GM23248 (cell line): ENCODE measurements at places on chromosomes 5 and 9. TPM values are rescaled to one million over a fixed set of nuclear protein-coding genes. Genes with fewer than 3 reads are reported as not detected.

ADAMTS16 gene
- 0.11 and 0.65 TPM in 2 replicates for polyA plus RNA-seq

DNA sequence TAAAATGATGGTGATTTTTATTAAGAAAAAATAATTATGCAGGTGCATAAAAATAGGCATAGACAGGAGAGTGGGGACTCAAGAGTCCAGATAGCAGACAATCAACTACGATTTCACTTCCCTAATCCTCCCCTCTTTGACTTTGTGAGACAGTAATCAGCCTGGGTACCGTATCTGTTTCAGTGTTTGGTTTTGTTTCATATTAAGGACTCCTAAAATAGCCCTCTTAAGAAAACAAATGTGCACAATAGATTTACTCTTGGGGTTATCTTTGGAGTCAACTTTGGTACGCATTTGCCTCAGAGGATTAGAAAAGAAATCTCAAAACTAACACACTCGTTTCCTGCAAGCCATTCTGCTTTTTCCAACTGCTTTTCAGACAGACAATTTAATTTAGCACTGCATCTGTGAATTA is 96.3 kb downstream of the ZNF608 start:
- H3K4me1 ChIP-seq = peaks cover 33% of the 10 kb centered on the region
- DNase-seq = no peak
- no peaks in the 10 kb centered on the region for H3K27me3 ChIP-seq
- no peak overlapping the region for H3K4me3 ChIP-seq
- H3K27ac ChIP-seq = no peak overlapping the region
- no peaks in the 10 kb centered on the region for H3K36me3 ChIP-seq

DNA sequence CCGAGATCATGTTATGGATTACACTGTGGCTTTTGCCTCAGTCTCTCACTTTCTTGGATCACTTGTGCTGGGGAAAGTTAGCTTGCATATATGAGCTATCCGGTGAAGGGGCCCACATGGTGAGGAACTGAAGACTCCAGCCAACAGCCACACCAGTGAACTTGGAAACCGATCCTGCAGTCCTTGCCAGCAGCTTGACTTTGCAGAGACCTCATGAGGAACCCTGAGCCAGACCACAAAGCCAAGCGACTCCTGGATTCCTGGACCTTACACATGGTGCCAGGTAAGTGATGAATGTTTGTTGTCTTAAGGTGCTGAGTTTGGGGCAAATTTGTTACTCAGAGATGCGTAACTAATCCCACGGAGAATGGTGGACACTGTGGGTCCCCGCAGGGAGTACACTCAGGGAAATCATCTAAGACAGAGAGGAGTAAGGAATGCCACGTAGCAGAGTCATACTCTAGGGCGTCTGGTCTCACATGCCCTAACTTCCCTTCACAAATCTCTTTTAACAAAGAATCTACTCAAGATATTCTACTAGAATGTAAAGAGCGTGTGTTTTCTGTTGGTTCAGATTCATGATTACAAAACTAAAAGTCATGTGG is 76.5 kb upstream of the PJA2 start:
- peaks cover 20% of the 10 kb centered on the region for H3K27me3 ChIP-seq
- no peak overlapping the region for H3K27ac ChIP-seq
- H3K36me3 ChIP-seq = no peaks in the 10 kb centered on the region
- no peak overlapping the region for H3K4me3 ChIP-seq
- H3K4me1 ChIP-seq = no peaks in the 10 kb centered on the region

DNA sequence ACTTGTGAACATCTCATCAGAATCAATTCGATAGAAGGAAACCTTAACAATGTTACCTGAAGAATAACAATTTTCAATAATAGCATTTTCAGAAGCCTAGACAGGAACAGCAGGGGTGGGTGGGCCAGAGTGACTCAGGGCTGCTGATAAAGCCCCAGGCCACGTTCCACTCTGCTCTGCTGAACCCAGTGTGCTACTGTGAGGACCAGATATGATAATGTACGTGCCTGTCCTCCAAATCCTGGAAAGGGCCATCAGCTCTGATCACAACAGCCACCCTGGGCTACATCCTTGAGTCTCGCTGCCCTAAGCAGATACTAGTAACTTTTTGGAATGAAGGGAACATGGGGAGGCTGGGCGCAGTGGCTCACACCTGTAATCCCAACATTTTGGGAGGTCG is 91.3 kb downstream of the PRRT1B start:
- peak overlapping the region; percentile 68 for H3K27ac ChIP-seq
- H3K4me1 ChIP-seq = peaks cover 26% of the 10 kb centered on the region
- H3K36me3 ChIP-seq = no peaks in the 10 kb centered on the region
- H3K27me3 ChIP-seq = no peaks in the 10 kb centered on the region
- no peak overlapping the region for H3K4me3 ChIP-seq

INSL4 gene
- polyA plus RNA-seq = not detected in 2 replicates

PRDM9 gene
- polyA plus RNA-seq = not detected in 2 replicates

SNCB gene
- not detected in 2 replicates for polyA plus RNA-seq

DNA sequence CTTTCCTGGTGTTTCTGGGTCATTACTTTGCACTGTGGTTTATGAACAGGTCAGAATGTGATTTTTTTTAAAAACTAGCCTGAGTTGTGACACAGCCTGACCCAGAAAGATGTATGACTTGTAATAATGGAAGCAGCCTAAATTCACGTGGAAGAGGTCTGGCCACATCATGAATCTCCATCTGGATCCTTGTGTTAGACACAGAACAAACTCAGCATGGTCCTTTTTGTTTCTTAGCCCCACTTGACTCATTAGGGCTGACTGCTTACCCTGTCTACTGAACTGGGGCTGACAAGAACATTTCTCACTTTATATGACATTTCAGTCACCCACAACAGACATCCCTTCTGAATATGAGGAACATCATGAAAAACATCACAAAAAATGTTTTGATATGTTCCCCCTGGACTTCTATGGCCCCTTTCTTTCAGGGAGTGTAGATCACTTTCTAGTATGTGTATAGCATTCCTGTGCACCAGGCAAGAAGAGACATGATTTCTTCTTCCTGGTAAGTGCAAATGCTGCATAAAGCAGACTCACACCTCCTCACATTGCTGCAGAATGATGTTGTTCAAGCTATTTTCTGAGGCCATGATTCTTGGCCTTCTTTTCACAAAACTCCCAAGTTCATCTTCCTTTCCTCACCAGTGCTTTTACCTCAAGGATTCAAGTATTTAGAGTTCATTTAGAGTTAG is 52.3 kb downstream of the ZNF622 start:
- H3K4me1 ChIP-seq = peaks cover 29% of the 10 kb centered on the region
- no peak overlapping the region for H3K27ac ChIP-seq
- no peaks in the 10 kb centered on the region for H3K36me3 ChIP-seq
- no peak overlapping the region for H3K4me3 ChIP-seq
- peak; percentile 38 for DNase-seq

GRCh38 chr5:56310711-56311204 is 77.6 kb upstream of the ANKRD55 start:
- DNase-seq = no peak
- H3K4me3 ChIP-seq = no peak overlapping the region
- H3K27me3 ChIP-seq = no peaks in the 10 kb centered on the region
- no peaks in the 10 kb centered on the region; the same call in 1 of the 2 replicates for H3K4me1 ChIP-seq
- H3K27ac ChIP-seq = no peak overlapping the region

DNA sequence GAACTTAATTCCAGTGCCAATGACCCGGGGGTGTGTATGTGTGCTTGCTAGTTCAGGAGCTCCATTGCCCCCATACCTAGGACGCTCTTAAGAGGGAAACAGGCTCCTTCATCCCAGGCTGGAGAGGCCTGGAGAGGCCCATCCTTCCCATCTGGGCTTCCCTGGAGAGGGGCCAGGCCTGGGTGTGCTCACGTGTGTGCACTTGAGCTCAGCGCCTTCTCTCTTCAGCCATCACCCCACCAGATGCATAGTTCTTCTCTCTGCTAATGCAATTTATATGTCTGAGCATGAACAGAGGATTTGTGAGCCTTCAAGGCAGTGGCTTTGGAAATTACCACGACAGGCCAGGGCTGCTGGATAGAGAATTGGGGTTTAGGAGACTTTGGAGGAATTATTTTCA is 48.6 kb upstream of the SHB start:
- no peak overlapping the region for H3K27ac ChIP-seq
- no peak for DNase-seq
- no peaks in the 10 kb centered on the region for H3K36me3 ChIP-seq
- peaks cover 11% of the 10 kb centered on the region; the same call in 1 of the 2 replicates for H3K27me3 ChIP-seq
- H3K4me3 ChIP-seq = no peak overlapping the region

GRCh38 chr5:59583810-59584562 is 309.5 kb downstream of the PDE4D start:
- H3K27me3 ChIP-seq = no peaks in the 10 kb centered on the region
- no peak overlapping the region for H3K4me3 ChIP-seq
- no peak overlapping the region for H3K27ac ChIP-seq

DNA sequence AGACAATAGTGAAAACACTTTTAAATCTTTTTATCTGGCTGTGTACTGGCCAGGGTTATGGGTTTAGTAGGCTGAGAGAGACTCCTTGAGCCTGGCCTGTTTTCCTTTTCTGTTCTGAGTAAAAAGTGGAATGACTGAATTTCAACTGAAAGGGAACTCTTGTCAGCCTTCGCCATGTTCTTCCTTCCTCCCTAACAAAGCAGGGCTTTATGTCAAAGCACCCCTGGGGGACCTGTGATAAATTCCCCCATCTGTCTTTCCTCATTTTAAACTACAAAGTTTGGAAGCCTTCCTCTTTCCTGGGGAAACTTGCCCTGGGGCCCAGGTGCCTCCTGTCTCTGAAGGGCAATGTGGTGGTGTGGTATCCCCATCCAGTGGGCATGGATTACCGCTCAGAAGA is 29.7 kb downstream of the LARP1 start:
- H3K36me3 ChIP-seq = no peaks in the 10 kb centered on the region
- H3K4me1 ChIP-seq = peaks cover 29% of the 10 kb centered on the region
- H3K27me3 ChIP-seq = no peaks in the 10 kb centered on the region
- H3K4me3 ChIP-seq = no peak overlapping the region
- H3K27ac ChIP-seq = no peak overlapping the region
- DNase-seq = no peak

FABP6 gene
- not detected in 2 replicates for polyA plus RNA-seq

COL27A1 gene
- polyA plus RNA-seq = 1.0 and 1.6 TPM in 2 replicates

- H3K4me1 ChIP-seq = no peaks in the 10 kb centered on the region
- H3K27me3 ChIP-seq = 0 out of 2 replicates have a peak, but pooled peaks cover 6% of the 10 kb centered on the region
- no peak overlapping the region for H3K27ac ChIP-seq
- H3K36me3 ChIP-seq = no peaks in the 10 kb centered on the region
- DNase-seq = no peak
These were observed 29.4 kb downstream of the SYK start for GRCh38 chr9:90830977-90831376.

LRRC70 gene
- 0.10 and 0.26 TPM in 2 replicates for polyA plus RNA-seq

LCN10 gene
- polyA plus RNA-seq = not detected in 2 replicates

- no peaks in the 10 kb centered on the region for H3K27me3 ChIP-seq
- H3K36me3 ChIP-seq = no peaks in the 10 kb centered on the region
- H3K4me3 ChIP-seq = no peak overlapping the region
- DNase-seq = no peak
- no peak overlapping the region; the same call in 1 of the 2 replicates for H3K27ac ChIP-seq
These were observed 2.0 kb upstream of the MPDZ start for GRCh38 chr9:13281356-13282016.

- no peak overlapping the region for H3K4me3 ChIP-seq
- peaks cover 19% of the 10 kb centered on the region; the same call in 1 of the 2 replicates for H3K36me3 ChIP-seq
- H3K27me3 ChIP-seq = no peaks in the 10 kb centered on the region
- DNase-seq = no peak
These were observed 14.0 kb downstream of the FPGS start for GRCh38 chr9:127816728-127817127.

DNA sequence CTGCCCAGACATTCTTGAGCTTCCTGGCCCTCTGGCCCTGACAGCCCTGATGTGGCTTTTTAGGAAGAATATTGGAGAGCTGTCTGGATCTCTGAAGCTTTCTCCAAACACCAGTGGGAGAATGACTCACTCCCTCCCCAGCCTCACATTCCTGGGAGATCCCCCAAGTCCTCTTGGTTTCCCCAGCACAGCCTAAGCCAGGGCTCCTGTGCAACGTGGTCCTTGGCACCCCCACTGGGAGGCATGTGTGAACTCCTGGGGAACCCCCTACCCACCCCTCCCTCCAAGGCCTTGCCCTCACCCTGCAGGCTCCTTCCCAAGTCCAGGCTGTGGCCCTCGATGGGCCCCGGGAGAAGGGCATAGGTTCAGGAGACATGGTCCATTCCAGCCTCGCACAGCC is 12.7 kb downstream of the GLIPR2 start:
- H3K4me1 ChIP-seq = peaks cover 40% of the 10 kb centered on the region
- peak overlapping the region; percentile 21; the same call in 1 of the 2 replicates for H3K4me3 ChIP-seq
- no peaks in the 10 kb centered on the region for H3K36me3 ChIP-seq

DNA sequence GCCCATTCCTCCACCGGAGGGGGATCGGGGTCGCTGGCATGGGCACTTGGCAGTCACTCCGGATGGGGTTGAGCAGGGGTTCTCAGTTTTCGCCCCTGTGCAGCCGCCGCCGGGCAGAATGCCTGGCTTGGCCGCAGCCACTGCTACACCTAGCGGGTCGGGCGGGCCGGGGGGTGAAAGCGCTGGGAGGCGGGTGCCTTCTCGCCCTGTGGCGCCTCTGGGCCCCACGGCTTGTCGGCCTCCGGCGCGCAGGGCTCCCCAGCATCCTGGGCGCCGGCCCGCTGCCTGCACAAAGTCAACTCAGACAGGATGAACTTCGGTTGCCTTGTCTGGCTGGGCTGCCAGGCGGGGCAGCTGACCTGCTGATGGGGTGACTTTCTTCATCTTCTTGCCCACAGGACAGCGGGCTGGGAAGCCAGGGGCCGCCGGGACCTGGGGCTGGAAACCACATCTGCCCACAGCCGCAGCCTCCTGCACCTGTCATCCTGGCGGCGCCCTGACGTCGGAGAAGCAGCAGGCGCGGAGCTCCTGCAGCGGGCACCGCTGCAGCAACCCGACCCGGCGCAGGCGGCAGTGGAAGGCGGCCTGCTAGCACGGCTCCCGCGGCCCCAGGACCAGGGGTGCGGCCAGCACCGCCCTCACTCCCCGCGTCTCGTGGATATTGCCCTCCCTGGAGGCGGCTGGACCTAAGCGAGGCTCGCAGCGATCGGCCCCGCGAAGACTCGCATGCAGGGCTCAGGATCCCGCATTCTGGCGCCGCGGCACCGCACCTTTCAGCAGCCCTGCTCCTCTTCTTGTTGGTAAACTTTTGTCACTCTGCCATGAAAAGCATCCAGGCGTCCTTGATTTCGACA is 1.3 kb upstream of the ANKRD18A start:
- no peak overlapping the region for H3K4me3 ChIP-seq
- H3K27ac ChIP-seq = no peak overlapping the region
- peak; percentile 12 for DNase-seq
- H3K27me3 ChIP-seq = peaks cover 56% of the 10 kb centered on the region
- H3K36me3 ChIP-seq = no peaks in the 10 kb centered on the region
- H3K4me1 ChIP-seq = no peaks in the 10 kb centered on the region

GRCh38 chr9:15856591-15856990 is 303.7 kb downstream of the CCDC171 start:
- H3K4me3 ChIP-seq = no peak overlapping the region
- peak; percentile 69 for DNase-seq
- H3K4me1 ChIP-seq = peaks cover 12% of the 10 kb centered on the region
- H3K27me3 ChIP-seq = no peaks in the 10 kb centered on the region

ANKRD34B gene
- not detected in 2 replicates for polyA plus RNA-seq

DNA sequence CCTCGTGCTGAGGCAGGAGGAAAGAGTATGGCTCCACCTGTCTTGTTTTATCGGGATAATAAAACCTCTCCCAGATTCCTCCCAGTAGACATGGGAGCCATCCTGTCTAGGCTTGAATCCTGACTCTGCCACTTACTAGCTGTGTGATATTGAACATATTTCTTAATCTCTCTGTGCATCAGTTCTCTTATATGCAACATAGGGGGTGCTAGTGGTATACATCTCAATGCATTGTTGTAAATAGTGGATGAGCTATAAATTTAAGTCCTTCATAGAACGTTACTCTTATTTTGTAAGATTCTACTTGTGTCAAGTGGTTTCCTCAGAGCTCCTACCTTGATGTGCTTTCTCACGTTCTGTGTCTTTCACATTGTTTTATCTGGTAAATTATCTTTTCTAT is 417.7 kb upstream of the POU5F2 start:
- H3K27ac ChIP-seq = no peak overlapping the region
- peaks cover 11% of the 10 kb centered on the region; the same call in 1 of the 2 replicates for H3K4me1 ChIP-seq
